ENCODE measurements at places on chromosomes 11 and 22.

DNA sequence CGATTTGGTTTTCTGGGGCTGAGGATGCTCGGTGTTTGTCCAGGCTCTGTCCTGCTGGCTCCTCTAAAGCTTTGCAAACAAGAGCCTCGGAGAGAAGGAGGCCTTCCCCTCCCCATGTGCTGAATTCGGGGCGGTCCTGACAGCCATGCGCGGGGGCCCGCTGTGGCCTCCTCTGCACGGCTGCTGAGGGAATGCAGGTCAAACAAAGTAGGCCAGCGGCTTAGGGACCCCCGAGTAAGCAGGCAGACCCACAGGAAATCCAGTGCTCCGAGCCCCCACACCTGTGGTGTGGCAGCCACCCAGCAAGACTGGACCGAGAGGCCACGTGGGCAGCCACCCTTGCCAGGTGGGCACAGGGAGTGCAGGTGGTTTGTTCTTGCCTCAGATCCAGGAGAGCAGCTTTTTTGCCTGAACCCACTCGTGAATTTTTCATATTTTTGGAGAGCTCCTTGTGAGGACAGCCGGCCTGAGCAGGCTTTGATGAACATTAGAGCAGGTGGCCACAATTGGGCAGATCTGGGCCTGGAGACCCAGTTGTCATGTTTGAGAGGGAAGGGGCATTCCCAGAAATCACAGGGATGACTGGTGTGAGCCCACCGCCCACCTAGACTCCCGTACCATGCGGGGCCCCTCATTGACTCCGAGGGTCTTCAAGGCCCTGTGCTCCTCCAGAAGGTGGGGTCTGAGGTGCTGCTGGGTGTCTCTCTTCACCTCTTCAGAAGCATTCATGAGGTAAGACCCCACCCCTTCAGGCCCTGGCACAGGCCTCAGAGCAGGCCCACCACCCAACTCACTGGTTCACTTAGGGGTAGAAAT, 43.0 kb upstream of the KCNQ1OT1 start:
- H3K27me3 ChIP-seq, result no peaks in the 10 kb centered on the region
- H3K4me1 ChIP-seq, result peaks cover 51% of the 10 kb centered on the region
- H3K4me3 ChIP-seq, result no peak overlapping the region
- no peak for DNase-seq

- H3K4me1 ChIP-seq, result peaks cover 6% of the 10 kb centered on the region
- H3K36me3 ChIP-seq, result no peaks in the 10 kb centered on the region
- no peak overlapping the region for H3K27ac ChIP-seq
- H3K4me3 ChIP-seq, result no peak overlapping the region
- no peak for DNase-seq
Measured at GRCh38 chr11:116579031-116579653, 193.6 kb downstream of the BUD13 start.

GRCh38 chr11:4191031-4191571, 96.5 kb downstream of the RRM1 start:
- no peak for DNase-seq
- H3K36me3 ChIP-seq, result no peaks in the 10 kb centered on the region
- no peaks in the 10 kb centered on the region for H3K4me1 ChIP-seq
- H3K27me3 ChIP-seq, result no peaks in the 10 kb centered on the region
- no peak overlapping the region for H3K27ac ChIP-seq
- H3K4me3 ChIP-seq, result no peak overlapping the region

DNA sequence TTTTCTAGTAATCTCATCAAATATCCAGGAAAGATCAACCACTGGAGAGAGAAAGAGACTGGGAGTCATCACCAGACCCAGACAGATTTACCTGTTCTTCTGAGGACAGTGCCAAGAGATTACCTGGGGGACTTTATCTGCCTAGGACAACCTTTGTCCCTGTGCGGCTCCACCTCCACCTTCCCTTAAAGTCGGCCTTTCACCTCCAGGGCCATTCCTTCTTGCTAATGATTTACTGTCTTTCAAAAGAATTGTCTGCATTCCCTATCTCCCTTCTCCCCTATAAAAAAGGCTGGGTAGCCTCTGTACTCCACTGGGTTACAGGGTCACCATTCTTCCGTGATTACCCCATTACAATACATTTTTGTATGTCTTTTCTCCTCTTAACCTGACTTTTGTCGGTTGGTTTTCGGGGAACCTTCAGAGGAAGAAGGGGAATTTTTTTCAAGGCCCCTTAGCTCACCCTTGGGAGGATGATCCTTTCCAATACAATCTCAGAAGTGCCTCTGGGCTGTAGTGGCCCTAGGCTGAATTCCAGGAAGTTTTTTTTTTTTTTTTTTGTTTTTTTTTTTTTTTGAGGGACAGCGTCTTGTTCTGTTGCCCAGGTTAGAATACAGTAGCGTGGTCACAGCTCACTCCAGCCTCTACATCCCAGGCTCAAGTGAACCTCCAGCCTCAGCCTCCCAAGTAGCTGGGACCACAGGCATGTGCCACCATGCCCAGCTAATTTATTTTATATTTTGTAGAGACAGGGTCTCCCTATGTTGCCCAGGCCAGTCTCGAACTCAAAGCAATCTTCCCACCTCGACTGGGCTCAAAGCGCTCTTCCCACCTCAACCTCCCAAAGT, 1.5 kb upstream of the HMOX1 start:
- peaks cover 51% of the 10 kb centered on the region for H3K4me1 ChIP-seq
- peaks cover 7% of the 10 kb centered on the region for H3K36me3 ChIP-seq
- no peak overlapping the region for H3K4me3 ChIP-seq
- peak; percentile 97 for DNase-seq
